AG08396 (cell line): ENCODE measurements at places on chromosomes 4 and X.

DNA sequence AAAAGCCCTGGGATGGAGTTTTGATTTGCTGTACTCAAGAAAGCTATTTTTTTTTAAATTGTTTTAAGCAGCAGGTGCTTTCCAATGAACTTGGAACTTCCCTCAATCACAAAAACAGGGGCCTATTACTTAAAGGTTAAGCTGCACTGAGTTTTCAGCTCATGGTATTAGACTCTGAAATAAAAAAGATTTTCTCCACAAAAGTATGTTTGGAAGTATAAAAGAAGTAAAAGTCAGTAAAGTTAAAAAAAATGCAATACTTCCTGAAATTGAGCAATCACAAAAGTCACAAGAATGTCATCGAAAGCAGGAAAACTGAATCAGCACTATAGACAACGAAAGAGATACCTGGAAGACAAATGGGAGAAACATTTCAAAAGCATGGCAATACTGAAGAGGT is 38.9 kb upstream of the PLAC8 start:
- DNase-seq: no peak

DNA sequence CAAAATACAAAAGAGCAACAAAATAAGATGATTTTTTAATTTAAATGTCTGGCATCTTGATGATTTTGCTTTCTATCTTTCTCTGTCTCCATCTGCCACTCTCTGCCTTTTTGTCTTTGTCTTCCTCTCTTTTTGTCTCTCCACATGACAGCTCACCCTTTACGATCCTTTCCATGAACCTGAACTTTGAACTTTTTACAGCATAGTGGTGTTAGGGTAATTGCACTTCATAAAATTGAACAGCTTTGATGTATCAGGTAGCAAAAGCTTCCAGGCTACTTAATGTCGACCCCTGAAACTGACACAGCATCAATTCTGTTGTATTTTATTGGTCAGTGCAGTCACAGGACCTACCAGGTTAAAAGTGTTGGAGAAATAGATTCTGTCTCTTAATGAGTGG is 1517.0 kb downstream of the ADGRL3 start:
- DNase-seq: no peak

GRCh38 chrX:57177070-57177469 is 39.9 kb upstream of the SPIN2A start:
- DNase-seq: no peak

DNA sequence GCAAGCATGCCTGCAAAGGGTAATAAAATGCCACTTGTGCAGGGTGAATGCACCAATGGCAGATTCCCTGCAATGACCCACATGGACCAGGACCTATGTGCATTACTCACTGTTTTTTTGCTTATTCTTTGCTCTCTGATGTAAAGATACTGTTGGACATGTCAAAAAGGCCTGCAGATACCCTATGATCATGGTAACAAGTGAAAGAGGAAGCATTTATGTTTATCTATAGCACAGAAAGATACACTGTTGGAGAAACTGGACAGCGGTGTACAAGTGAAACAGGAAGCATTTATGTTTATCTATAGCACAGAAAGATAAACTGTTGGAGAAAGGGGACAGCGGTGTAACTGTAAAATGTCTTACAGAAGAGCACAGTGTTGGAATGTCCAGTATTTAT is 127.5 kb downstream of the PAPSS1 start:
- DNase-seq: no peak

DNA sequence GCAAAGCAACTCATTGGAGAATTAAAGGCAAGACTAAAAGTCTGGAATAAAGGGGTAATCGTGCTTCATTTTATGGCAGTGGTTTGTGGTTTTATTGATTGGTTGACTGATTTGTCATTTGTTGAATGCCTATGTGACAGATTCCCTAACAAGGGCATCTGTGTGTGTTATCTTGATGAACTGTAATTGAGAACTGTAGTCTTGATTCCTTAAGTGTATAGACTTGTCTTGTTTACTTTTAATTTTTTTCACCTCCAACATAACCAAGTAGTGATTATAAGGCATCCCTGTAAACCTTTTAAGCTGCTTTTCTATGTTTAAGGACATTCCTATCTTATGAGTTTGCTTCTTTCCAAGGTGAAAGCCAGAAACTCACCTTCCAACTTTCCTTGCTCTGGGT is 216.0 kb upstream of the TAPT1 start:
- DNase-seq: no peak

- no peak for DNase-seq
Observed at GRCh38 chr4:153724606-153725005, 35.2 kb downstream of the RNF175 start.

- DNase-seq: peak; percentile 71
Observed at GRCh38 chr4:54318904-54319303, 89.8 kb downstream of the PDGFRA start.

DNA sequence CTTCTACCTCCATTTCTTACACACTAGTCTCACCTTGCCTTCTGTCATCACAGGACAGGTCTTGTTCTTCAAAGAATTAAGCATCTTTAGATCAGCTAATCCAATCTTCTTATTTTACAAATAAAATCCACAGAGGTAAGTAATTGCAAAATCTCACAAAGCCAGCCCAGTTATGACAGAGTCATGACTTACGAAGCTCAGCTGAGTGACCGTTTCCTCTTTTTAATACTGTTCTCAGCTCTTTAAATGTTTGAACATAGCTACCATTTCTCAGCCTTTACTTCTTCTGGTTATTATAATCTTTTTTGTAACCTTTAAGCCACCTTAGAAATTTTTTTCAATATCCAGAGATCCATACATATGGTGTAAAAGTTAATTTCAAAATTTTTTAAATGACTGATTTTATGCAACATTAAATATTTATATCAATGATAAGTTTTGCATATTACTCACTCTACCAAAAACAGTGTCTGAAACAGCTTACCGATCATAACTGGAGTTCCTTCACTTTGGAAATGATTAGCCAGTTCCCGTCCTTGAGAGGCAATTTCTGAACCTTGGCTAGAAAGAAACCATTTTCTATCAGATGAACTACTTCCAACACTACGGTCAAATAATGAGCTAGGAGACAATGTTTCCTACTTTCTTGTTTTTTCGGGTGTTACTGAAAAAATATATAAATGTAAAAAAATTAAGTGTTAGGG is 8.8 kb downstream of the ANKRD37 start:
- no peak for DNase-seq

DNA sequence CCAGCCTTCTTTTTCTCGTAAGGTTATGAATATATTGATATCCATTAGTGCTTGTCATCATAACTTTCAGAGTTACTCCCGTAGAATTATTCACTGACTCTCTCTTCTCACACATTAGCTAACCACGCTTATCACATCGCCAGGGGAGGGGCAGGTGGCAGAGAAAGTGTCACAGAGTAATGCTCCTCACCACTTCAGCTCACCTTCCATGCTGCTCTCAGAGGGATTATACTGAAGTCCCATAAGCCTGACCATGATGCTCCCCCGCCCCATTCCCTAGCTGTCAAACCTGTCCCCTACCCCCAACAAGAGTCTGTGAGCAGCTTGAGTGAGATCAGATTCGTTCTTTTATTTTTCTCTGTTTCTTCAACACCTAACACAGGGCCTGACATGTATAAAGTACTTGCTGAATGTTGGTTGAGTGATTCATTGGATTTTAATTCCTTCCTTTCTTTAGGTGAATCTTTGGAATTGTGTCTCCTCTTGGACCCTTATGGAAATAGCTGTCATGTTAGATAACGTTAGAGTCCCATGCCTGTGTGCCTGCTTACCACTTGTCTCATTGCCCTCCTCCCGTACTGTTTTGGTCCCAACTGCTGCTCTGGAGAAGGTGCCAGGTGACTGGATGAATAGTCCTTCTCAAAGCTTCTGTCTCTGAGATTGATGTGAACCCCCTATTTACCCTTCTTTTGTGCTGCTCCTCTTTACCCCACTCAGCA is 55.1 kb downstream of the RS1 start:
- no peak for DNase-seq

- DNase-seq: no peak
Observed at GRCh38 chr4:18025288-18025687, 3.7 kb upstream of the LCORL start.

DNA sequence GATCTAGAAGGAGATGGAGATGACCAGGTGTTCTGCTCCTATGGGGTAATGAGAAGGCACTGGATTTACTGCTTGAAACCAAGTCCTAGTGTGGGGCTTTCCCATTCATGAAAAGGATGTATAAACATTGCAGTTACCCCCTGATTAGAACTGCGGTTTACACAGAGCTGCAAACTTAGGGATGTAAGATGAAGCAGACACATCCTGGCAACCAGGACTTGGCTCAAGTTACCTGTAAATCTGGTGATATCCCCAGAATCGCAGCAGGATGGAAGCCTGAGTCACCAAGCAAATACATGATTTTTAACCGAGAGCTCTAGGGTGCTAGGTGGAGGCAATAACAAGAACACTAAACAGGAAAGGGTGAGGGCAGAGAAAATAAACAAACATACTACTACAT is 178.6 kb upstream of the MAMLD1 start:
- DNase-seq: no peak

GRCh38 chrX:100341142-100341510 is 68.9 kb downstream of the PCDH19 start:
- no peak for DNase-seq
